ENCODE measurements at places on chromosomes 5 and 9.

DNA sequence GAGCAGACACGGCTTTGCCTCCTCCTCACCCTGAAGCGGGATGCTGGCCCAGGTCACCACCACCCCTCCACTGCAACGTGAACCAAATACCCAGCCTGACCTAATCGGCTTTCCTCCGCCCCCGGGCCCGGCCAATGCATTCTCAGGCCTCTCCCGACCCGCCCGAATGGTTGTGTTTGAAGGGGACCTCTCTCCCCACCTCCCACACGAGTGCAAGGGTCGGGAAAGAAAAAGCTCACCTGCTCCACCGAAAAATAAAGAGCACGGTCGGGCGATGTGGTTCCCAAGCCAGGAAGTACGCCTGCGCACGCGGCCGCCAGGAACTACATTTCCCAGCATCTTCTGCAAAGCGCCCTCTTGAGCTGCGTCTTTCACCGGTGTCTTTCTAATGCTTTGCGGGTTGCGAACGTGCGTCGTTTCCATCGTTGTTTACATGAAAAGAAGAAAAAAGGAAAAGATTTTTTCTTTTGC is at the start of gene ZNF883:
Gene ZNF883, minus strand, starts transcription at position 282 of the 471 bp plus-strand sequence.
- peak; percentile 44 for DNase-seq

DNA sequence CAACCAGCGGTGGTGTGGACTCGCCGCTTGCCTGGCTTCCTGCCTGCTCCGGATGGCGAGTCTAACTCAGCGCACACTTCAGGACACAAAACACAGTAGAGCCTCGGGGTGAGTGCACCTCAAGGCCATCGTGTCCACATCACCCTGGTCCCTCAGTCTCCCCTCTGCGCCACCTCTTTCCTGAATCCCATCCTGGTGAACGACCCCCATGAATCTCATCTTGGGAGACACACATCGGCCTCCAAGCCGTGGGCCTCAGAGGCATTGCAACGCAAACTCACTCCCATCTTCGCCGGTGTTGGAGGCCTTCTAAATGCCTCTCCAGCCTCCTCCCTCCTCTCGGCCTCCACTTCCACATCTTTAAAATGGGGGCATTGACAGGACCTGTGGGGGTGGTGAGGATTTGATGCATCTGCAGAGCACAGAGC is 124.3 kb downstream of the COL23A1 start:
- no peak for DNase-seq

GRCh38 chr5:171418982-171419687 is at the start of gene FGF18:
Gene FGF18 (plus strand): TSS chr5:171419647. CDS start chr5:171420200, 553 bp downstream.
- DNase-seq: peak; percentile 72

GRCh38 chr5:44933686-44934085 is 124.9 kb downstream of the MRPS30 start:
- no peak for DNase-seq

DNA sequence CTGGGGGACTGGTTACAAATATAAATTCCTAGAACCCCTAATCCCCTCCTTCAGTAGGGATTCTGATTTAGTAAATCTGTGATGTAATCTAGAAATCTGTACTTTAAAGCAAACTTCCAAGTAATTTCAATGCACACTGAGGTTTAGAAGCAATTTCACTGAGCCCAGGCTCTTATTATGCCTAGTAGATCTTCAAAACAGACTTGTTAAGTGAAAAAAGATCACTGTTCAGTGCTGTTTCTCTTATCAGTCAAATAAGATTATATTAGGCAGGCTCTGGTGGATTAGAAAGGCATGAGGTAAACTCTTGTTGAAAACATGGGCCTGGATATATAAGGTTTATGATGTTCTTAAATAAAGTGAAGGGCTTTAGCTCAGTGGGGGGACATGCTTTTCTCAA is 293.9 kb downstream of the ADGRV1 start:
- DNase-seq: no peak

DNA sequence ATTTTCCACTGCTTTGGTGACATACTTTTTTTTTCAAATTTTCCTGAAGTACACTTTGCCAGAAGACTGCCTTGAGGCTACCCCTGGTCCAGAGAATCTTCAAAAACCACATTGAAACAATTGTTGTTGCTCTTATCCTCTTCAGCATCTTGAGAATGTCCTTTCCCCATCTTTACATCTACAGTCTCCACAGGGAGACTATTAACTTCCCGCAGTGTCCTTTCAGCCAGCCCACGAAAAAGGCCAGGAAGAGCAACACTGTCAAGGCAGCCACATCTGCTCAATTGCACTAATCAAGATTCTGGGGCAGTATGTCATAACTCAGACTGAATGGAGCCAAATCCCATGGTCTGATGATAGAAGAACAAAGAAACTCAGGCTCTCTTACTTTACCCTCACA is 148.3 kb downstream of the ENC1 start:
- no peak for DNase-seq

GRCh38 chr9:126459126-126459525 is 132.5 kb downstream of the MVB12B start:
- DNase-seq: no peak

DNA sequence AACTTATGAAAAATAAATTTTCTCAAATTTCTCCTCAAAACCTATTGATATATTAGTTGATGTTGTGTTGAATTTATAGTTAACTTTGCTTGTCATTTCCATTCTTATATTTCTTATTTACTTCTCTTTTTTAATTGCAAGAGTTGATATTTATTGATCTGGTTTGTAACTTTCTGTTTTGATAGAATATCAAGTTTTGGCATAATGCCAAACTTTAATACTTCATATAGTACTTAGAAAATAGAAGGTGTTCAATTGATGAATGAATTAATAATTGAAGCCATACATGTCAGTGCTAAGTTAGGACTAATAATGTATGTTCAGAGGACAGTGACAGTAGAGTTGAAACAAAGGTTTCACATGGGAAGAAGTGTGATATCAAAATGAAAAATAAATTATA is 27.9 kb downstream of the ERCC6L2 start:
- DNase-seq: no peak

Measured in HEK293T (cell line).